ENCODE measurements at places on chromosomes 3 and 15.

- no peak for DNase-seq
These were observed 22.8 kb upstream of the MAP4 start for GRCh38 chr3:48038971-48039481.

DNA sequence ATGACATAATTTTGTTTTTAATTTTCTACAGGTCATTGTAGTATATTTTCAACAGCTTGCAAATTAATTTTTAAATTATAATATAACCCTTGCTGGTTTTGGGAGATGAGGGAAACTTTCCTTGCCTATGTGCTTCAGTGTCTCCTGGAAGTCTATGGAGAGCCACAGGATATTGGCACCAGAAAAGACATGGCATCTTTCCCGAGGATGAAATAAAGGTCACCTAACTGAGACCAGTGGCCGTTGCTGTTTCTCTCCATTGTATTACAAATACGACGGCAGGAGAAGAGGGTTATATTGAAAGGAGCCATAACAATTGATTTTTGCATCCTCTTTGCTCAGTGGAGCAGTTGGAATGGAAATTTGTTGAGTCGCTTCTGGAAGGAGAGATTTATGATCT lies 19.9 kb upstream of the AQP9 start:
- DNase-seq: no peak

GRCh38 chr3:143538577-143538981 lies 309.7 kb downstream of the SLC9A9 start:
- peak; percentile 73 for DNase-seq

DNA sequence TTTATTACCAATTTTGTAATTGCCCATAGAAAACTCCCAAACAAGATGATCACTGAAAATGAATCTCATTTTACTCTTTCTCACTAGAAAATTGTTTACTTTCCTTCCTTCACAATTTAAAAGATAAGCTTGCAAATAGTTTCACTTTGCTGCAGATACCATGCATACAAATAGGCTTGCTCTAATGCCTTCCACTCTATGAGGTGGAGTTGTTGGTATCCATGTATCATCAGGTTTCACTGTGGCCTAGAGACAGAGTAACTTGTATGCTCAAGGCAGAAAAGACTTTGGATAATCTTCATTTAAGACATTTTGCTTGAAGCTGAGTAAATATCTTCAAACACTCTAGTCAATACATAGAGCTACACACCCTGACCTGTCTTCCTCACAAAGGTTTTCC lies 60.8 kb downstream of the RYK start:
- DNase-seq: peak; percentile 22

DNA sequence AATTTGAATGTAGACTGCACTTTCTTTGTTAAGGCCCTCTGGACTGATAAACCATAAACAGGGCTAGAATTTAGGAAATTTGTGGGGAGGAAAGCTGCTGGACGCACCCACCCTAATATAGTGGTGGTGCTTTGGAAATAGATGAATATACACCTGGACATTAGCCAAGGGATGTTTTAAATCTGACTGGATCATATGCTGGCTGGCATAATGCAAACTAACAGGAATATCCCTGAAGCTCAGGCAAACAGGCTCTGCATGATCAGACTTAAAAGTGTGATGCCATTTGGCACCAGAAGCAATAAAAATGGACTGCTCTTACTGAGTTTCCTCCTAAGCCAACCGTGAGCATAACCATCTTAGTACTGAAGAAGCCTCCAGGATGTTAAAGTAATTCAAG lies 465.8 kb upstream of the ROBO1 start:
- peak; percentile 29 for DNase-seq

Measured in astrocyte of the spinal cord (primary cell).